NCI-H1417 (cell line): ENCODE measurements at places on chromosomes 7 and 10.

- DNase-seq = no peak
Observed at GRCh38 chr7:80646083-80646865, 7.8 kb downstream of the CD36 start.

DNA sequence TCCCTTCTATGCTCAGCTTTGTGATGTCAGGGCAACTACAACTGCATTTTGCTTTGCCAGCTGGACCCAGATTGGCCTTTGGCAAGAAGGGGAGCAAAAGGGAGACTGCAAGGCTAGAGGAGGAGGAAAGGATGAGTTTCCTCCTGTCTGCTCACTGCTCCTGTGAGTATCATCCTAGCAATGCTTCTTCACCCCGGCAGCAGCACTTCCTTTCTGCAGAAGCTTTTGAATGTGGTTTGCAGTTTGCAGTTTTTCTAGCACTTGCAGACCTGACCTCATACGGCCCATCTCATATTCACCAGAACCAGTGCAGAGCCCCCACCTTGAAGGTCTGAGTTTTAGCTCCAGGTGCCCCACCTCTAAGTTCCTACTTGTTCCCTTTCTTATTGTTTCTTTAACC, 14.8 kb downstream of the C7orf33 start:
- no peak for DNase-seq

- DNase-seq = peak; percentile 12
Observed at GRCh38 chr10:112912410-112912928, 37.6 kb upstream of the TCF7L2 start.

DNA sequence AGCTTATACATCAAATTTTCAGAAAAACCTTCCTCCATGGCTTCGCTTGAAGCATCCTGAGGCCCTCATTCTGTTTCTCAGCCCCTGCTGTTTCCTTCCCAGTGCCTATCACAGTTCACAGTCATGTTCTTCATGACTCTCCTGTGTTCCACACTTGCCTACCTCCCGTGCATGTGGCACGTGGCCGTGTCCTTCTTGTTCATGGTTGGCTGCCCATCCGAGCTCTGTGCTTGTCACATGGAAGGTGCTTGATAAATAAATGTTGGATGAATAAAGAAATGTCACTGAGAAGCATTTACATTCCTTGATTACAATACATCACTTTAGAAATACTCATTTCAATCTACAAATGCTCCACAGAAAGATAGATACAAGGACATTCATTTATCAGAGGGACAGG, 23.7 kb upstream of the EGFR start:
- no peak for DNase-seq

DNA sequence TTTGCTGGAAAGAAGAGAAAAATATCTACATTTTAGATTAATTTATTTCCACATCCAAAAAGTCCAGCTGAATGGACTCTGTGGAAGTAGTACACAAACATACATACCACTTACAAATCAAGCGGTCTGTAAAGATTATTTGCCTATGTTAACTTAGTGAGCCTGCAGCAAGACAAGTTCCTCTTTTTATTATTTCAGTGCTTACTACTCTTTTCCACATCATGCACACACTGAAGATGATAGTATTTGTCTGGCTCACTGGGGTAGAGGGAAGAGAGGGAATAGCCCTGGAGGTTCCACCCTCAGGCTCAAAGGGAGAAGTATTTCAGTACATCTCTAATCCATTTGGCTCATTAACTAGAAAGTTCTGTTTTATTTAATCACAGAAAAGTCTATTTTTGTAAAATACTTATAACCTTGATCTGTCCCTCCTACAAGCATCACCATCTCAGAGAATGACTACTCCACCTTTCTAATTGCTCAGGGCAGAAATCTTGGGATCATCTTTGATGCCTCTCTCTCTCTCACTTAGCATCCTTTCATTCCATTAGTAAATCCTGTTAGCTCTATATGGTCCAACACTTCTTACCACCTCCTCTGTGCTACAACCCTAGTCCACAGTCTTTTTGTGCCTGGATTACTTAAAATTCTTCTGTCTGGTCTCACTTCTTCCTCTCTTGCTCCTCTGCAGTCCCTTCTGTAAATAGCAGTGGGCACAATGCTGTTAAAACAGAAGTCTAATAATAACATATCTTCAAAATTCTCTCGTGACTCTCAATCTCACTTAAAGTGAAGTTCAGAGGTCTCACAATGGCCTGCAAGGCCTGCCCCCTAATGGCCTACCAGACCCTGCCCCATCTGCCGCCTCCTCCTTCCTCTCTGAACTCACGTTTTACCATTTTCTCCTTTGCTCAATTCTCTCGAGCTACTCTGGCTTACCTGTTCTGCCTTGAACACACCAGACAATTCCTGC, 64.3 kb upstream of the CCDC6 start:
- DNase-seq = no peak
